ENCODE measurements at places on chromosomes 1 and 21.

DNA sequence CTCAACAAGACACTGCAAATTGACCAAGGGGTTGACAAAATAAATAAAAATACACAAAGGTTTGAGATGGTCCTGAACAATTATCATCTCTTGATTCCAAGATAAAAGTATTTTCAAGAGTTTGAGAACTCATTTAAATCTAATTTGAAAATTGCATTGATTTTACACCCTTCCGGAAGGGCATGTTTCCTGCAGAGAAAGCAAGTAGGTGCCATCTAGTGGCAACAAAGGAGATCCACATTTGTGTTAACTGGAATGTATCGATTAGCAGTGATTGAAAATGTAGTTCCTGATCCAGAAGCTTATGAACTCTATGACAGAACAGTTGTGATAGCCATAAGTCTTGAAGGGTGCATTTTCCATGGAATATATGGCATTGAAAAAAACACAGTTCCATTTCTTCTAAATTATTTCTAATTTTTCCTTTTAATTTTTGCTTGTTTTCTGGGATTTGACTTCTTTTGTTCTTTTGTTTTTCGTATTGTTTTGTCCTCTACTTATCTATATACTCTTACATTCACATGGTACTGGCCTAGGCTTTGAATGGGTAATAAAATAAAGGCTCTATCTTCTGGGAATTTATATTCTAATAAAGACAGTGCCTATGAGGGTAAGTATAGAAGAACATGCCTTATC lies 143.7 kb downstream of the DNM3 start:
- DNase-seq = peak; percentile 59

DNA sequence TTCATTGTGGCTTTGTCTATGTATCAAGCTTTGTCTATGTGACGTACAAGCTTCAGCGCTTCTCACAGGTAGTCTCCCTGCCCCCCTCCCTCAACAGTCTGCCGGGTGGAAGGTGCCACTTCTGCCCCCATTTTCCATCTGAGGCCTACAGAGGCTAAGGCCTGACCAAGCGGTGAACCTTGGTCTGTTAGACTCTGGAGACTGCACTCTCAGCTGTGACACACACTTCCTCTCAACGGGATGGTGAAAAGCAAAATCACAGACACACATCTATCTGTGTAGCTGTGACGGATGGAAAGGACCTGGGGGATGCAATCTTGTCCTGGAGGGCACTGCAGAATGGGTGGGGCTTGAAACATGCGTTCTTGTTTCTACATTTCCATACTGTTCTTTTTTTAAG lies 152.9 kb upstream of the EDN2 start:
- DNase-seq = no peak

DNA sequence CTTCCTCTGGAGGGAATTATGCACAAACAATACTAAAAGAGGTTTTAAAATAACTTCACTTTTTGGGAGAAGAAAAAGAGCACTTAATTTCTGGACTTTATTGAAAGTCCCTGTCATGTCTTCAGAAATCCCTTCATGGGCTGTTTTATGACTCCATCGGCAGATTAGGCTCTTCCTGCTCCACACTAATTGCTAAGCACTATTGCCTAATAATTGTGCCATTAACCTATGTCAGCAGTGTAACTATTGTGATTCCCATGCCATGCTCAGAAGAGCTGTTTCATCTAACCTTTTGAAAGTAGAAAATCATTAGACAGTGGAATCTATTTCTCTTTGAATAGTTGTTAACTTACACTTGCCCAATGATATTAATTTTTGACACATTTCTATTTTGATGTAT lies 489.3 kb upstream of the RUNX1 start:
- DNase-seq = no peak

DNA sequence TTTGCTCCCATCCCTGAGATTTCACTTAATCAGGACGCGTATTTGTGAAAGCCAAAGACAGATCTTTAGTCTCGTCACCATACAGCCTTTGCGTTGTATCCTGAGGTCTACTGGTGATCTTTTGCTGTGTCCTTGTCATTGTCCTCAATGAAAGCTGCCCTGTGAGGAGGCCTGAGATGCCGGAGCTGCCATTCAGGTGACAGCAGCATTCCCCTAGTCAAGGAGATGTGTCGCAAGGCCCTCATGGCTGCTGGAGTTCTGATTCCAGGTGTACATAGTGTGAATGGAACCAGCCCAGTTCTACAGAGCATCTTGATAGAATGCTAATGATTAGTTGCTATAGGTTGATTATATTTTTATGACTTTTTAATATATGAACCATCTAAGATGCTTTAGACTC lies 24.1 kb downstream of the TTF2 start:
- no peak for DNase-seq

DNA sequence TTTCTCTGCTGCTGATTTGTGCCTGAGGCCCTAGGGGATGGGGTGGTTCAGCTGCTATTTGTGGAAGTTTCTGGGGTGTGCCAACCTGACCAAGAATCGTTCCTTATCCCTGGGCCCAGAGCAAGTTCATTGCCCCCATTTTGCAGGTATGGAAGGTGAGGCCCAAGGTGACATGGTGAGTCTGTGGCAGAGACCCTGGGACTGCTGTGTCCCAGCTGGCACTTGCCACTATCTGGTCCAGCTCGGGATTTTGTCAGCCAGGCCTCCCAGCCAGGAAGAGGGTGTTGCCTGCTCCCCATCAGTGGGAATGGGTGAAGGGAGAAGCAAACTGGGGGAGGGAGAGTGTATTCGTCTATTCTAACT lies 18.9 kb upstream of the LRP8 start:
- no peak for DNase-seq

DNA sequence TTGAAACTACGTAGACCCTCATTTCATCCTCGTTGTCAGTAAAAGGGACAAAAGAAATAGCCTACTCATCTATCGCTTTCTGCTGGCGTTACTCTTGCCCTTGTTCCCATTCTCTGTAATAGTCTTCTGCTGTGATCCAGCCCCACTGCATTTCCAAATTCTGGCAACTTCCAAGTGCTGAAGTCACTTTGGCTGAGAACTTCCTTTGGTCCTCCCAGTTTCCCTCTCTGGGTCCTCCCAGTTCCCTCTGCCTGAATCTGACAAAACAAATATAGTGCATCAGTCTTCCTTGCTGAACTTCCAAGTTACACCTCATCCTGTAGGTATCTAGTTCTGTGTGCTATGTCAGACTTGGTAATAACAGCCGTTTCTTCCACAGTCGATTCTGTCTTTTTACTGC lies 47.0 kb upstream of the PLA2G4A start:
- no peak for DNase-seq

- no peak for DNase-seq
These were observed 155.4 kb downstream of the URB2 start for GRCh38 chr1:229781453-229781852.

DNA sequence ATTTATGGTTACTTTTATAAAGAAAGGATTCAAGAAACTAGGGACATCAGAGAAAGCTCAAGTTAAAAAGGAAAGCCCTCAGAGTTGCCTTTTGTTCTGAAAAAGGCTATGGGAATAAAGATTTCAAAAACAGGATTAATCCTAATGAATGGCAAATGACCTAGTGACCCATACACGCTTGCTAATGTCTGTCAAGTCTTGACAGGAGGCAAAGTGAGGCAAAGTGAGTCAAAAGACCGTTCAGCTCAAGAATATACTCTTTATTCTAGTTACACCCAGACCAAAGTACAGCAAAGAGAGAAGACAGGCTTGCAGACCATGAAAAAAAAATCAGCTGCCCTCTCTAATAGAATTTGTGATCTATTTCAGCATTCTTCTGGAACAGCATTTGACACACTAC lies 3.5 kb downstream of the ZNF436 start:
- no peak for DNase-seq

GRCh38 chr1:40162753-40163441 lies 1.7 kb downstream of the RLF start:
- no peak for DNase-seq

- DNase-seq = no peak
These were observed 15.0 kb upstream of the GALNT2 start for GRCh38 chr1:230052018-230052417.

DNA sequence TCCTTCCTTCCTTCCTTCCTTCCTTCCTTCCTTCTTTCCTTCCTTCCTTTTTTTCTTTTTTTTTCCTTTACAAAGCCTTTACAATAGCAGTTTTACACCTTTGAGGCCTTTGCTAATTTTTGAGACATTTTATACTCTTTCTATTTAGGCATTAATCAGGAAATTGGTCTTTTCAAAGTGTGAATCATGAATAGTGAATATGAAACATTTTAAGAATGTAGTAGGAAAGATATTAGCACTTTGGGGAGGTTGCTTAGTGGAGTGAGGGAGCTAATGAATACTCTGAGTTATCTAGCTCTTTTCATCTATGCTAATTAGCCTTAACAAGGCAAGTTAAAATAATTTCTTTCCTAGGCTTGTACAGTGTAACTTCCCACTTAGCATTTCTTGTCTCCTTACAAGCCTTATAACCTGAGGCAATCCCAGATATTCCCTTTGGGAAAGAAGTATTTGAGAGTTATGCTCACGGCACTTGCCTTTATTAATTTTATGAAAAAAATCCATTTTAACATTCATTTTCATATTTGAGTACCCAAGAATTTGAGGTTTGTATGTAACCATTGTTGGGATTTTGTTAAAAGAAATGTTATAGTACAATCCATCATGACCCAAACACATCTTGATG lies 122.6 kb downstream of the NTNG1 start:
- no peak for DNase-seq

GRCh38 chr1:219938706-219939105 lies 10.3 kb upstream of the SLC30A10 start:
- no peak for DNase-seq

Measured in CD4-positive, alpha-beta T cell treated with Interleukin-2 at 100 ng/mL for 4 hours (primary cell).